Aorta (tissue), 5 donors: ENCODE measurements at places on chromosomes 3 and 15.

- DNase-seq, result no peak
Measured at GRCh38 chr15:68593828-68594532, 15.2 kb downstream of the CORO2B start.

- no peak for DNase-seq
Measured at GRCh38 chr3:73433687-73434086, 191.1 kb downstream of the PDZRN3 start.

GRCh38 chr3:197186887-197187588, 111.4 kb downstream of the DLG1 start:
- DNase-seq, result no peak

DNA sequence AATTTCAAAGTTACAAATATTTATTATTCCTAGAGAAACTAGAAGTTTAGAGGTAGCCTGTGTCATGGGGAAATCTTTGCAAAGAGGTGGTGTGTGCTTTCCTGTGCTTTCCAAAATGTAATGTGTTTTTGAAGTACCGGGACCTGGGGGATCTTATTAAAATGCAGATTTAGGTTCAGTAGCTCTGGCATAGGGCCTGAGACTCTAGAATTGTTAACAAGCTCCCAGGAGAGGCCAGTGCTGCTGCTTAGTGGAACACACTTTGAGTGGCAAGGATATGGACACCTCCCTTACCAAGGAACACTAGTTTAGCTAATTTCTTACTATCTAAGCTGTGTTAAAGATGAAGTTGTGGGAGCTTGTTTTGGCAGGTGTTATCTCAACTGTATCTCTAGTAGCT, 428.9 kb downstream of the VGLL3 start:
- no peak for DNase-seq

GRCh38 chr3:143648218-143648617, 200.1 kb downstream of the SLC9A9 start:
- DNase-seq, result no peak
